CD4-positive, alpha-beta T cell treated with Interleukin-6 for 4 hours (primary cell): ENCODE measurements at places on chromosomes 1 and 21.

DNA sequence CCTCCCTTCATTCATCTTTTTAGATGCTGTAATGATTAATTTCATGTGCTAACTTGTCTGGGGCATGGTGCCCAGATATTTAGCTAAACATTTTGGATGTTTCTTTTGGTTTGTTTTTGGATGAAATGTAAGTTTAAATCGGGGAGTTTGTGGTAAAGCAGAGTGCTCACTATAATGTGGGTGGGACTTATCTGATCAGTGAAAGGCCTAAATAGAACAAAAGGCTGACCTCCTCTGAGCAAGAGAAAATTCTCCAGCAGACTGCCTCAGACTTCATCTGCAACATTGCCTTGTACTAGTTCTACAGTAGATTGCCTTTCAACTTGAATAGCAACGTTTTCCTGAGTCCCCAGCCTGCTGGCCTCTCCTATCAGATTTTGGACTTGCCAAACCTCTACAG lies 183.6 kb downstream of the S1PR1 start:
- no peak for DNase-seq

- no peak for DNase-seq
Observed at GRCh38 chr1:60889709-60890108, 192.7 kb upstream of the NFIA start.

GRCh38 chr21:25564349-25564948 lies 42.8 kb downstream of the MRPL39 start:
- DNase-seq = no peak

DNA sequence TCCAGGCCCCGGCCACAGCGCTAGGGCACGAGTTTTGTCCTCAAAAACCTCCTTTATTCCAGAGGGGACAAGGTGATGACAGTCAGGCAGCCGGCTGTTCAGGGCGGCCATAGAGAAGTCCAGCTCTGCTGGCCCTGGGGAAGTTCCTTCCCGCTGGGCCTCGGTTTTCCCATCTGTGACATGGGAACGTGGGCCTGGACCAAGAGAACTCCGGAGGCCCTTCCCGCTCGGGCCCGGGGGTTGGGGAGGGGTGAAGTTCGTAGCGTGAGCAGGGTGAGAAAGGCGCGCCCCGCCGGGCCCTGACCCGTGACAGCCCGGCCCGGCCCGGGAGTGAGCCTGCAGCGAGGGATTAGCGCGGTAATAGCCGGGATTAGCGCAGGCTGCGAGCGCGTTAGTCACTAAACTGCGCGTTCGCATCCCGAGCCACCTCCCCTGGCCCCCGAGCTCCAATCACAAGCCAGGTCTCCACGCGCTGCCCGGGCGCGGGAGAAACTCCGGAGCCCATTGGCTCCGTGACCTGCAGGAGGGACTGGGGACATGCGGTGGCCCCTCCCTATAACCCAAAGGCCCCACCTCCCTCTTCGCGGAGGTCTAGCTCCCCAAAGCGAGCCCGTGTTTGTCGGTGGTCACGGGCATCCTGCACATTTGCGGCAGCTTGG lies 29.8 kb upstream of the PADI2 start:
- DNase-seq = no peak

DNA sequence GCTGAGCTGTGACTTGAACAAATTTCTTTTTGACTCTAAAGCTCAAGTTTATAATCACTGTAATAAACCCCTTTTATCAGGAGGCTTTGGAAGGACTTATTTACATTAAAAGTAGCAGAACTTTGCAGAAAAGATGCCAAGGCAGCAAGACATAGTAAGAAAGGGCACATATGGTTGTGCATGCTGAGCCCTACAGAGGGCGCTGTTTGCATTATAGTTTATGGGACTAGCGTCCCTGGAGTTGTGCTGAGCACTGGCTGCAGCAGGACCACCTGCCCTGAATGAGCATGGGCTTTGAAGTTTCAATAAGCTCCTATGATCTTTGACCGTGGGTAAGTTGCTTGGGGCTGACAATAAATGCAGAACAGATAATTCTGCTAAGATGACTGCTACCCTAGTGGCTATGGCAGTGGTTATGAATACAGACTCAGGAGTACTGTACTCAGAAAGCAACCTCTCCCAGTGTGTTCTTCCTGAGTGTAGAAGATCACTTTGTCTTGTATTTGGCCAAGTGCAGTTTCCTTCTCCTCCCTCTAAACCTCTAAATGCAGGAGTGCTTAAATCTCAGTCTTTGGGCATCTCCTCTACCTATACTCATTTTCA lies 45.4 kb upstream of the USP1 start:
- DNase-seq = peak; percentile 20

- no peak for DNase-seq
Observed at GRCh38 chr1:8674481-8674880, 143.0 kb downstream of the RERE start.

DNA sequence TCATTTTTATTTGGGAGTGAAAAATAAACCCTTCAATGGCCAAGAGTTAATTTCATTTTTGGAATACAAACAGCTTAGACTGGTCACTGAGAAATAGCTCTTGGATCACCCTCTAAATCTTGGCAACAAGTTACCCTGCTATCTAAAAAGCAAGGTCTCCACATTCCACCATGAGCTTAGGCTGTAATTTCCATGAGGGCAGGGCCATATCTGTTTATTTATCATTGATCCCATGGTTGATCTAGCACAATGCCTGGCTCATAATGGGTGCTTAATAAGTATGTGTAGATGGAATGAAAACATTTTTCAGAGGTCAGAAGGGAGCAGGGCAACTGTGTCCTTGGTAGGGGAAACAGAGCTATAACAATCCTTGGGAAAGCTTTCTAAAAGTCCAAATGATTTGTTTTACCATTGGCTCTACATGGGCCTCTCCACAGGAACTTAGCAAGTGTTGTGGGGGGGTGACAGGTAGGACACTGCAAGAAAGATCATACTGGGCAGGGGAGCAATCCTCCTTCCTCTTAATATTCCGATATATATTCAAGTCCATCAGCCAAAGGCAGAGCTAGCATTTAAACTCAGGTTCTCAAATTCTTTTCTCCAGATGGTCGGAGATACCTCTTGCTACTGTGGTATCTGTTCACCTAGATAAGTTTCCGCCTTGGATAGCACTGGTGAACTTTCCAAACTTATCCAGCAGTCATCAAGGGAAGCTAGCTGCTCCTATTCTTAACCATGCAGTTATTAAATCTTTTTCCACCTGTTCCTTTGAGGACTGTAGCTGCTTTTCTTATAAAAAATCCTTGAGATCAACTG lies 53.1 kb upstream of the PTCH2 start:
- no peak for DNase-seq

DNA sequence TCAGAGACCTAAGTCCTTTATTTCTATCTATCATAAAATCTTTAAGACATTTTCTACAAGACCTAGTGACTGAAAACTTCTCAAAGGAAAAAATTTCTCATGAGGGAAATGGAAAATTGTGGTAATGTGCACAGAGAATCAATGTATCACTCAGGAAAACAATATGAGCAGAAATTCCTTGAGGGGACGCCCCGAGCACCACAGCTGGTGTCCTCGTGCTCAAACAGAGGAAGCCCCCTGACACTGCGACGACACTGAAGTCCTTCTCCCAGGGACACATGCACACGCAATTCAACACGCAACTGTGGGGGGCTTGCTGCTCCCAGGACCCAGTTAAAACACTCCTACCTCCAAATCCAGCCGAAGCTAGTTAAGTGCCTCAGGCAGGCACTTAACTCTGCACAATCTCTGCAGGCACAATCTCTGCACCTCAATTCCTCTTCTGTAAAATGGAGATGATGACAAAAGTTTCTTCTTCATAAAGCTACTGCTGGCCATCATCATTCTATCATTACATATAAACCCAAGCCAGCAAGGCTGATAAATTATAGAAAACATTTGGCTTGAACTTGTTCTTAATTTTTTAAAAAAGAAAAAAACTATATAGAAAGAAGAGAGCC lies 16.0 kb downstream of the ZBTB17 start:
- no peak for DNase-seq

DNA sequence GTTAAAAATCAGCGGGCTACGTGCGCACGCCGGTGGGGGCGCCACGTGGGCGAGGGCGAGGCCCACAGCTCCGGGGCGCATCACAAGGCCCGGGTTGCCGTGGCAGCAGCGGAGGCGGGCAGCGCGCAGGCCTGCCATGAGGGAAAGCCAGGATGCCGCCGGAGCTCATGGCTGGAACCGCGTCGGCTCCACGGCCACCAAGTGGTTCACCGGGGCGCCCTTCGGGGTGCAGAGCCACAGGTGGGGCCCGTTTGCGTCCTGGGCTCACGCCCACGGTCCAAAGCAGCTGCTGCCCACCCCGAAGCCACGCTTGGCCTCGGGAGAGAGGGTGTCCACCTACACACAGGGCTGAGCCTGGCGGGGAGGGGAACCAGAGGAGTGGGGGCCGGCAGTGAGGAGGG lies 4.9 kb upstream of the TTC22 start:
- no peak for DNase-seq

DNA sequence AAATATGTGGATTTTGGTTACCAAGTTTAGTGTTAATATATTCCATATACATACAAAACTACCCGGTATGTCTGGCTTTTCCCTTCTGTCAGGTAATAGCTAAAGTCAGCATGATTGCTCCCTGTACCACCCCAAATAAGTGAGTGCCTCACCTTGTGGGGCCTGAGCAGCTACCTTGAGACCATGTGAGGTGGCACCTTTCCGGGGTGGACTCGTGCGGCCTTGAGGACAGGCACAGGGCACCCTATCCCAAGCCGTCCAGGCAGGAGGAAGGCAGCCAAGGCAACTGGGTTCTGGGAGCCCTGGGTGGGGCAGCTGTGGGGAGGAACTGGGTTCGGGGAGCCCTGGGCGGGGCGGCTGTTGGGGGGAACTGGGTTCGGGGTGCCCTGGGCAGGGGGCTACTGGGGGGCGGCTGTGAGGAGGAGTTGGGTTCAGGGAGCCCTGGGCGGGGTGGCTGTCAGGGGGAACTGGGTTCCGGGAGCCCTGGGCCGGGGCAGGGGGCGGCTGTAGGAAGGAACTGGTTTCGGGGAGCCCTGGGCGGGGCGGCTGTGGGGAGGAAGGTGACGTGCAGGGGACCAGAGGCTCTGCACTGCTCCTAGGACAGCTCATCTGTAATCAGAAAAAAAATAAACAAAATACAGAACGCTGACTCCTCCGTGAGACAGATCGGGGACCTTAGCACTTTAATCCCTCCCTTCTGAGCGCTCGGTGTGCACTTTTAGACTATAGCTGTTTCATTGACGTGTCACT lies 63.3 kb downstream of the POFUT2 start:
- DNase-seq = peak; percentile 74

- DNase-seq = no peak
Observed at GRCh38 chr1:186575348-186575747, 104.9 kb downstream of the PTGS2 start.

DNA sequence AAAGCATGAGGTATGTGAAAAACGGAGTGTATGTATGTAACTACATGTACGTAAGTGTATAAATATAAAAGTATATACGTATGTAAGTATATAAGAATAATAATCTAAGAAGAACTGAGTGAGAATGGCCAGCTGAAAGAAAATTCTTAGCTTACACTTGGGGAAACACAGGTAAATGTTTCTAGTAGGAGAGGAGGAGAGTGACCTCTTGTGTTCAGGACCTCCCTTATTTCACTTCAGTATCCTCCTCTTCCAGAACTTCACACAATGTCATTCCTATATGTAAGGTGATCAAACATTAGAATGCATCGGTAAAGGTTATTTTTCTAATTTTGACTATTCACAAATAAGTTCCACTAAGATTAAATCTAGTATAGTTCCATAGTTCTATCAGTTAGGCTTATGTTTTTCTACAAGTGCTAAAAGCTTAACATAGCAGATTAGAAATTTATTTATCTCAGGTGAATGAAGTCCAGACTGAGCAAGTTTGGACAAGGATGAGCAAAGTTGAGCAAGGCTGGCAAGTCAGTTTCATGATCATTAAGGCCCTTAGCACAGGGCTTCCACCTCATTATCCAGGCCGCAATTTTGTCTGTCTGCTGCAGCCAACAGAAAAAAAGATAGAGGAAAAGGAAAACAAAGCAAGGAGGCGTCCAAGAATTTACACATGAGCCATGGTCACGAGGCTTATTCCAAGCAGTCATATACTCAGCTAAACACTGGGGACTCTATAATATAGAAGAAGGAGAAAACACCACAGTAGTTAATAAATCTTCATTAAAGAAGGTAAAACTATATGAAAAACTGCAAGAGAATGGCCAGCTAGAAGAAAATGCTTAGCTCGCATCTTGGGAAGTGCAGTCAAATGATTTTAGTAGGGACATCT lies 7.1 kb upstream of the MROH9 start:
- DNase-seq = no peak

GRCh38 chr1:92929461-92929860 lies 31.8 kb downstream of the DIPK1A start:
- no peak for DNase-seq

DNA sequence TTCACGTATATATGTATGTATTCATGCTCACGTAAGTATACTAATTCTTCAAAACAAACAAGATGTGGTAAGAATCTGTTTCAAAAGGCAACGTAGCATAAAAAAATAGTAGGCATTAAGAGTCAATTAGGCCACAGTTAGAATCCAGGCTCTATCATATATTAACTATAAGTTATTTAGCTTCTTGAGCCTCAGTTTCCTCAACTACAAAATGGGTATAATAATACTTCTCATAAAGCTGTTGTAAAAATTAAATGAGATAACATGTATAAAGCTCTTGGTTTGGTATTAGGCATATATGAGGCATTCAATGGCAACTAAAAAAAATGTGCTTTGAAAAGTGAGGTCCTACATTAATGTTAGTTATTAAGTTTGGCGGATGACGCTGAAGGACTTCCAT lies 9.2 kb downstream of the B3GALNT2 start:
- no peak for DNase-seq

GRCh38 chr1:22383526-22384294 lies 67.9 kb upstream of the ZBTB40 start:
- DNase-seq = no peak

GRCh38 chr1:19351873-19352272 lies 39.7 kb downstream of the SLC66A1 start:
- DNase-seq = no peak

GRCh38 chr1:16158025-16158424 lies 2.2 kb upstream of the EPHA2 start:
- DNase-seq = peak; percentile 63

GRCh38 chr1:245466261-245466660 lies 311.5 kb downstream of the KIF26B start:
- no peak for DNase-seq

DNA sequence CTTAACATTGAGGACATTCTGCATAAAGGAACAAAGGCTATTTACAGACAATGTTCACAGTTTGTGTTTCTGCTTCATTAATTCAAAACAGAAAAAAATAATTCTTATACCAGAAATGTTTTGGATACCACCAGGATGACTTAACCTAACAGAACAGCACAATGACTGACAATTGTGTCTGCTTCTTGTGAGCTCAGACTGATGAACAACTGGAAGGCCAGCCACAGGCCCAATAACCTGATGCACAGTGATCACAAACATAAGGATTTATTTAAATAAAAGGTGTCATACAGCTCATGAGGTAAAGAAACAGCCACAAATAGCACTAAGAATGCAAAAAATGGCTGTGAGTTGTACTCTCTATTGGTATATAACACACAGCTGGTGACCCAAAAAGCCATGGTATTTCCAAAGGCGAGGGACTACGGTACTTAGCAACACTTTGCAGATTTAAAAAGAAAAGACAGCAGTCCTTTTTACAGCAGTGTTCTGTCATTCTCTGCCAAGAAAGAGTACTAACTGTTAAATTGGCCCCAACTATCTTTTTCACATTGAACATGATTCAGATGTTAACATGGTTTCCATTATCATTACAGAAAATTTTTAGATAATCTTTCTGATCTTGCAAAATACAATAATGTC lies 32.1 kb upstream of the DDAH1 start:
- DNase-seq = no peak
